ENCODE measurements at places on chromosomes 11 and 22.

- no peak for DNase-seq
Measured at GRCh38 chr11:64763526-64764039, 3.8 kb upstream of the PYGM start.

DNA sequence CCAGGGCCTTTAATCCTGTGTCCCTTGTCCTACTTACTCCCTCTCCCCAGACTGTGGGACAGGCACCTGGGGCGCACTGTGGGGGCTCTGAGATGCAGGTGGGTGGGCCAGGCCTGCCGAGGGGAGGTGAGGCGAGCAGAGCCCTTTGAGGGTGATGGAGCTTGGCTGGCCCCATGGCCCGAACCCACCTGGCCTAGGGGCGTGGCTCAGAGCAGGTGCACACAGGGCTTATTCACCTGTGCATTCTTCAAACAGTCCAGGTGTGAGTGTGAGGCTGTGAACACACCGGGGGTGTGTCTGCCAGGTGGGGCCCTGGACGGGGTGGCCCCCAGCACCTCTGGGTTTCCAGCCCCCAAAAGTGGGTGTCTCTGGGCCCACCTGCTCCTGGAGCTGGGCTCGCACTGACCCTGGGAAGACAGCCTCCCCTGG lies 9.0 kb upstream of the MUC5AC start:
- no peak for DNase-seq

DNA sequence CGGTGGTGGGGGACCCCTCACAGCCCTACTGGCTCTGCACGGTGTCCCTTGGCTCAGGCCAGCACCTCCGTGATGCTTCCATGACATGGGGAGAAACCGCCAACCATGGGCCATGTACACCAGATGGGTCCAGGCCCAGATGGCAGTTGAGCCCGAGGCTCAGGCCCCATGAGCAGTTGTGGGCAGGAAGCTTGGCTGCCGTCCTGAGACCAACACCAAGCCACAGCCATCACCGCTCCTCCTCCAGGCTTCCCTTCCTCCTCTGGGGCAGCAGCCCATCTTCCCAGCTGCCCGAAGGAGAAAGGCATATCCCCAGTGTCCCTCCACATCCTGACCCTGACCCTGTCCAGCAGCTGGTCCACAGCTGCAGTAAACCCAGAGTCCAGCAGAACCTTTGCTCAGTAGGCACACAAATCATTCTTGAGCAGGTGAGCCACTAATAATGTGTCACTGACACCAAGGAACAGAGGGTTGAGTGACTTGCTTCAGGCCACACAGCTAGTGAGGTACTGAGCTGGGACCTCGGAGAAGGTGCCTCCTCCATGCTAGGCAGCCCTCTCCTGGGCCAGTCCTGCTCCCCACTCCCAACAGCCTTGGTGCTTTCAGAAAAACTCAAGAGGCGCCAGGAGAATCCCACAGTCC lies 204.9 kb downstream of the CTTN start:
- no peak for DNase-seq

DNA sequence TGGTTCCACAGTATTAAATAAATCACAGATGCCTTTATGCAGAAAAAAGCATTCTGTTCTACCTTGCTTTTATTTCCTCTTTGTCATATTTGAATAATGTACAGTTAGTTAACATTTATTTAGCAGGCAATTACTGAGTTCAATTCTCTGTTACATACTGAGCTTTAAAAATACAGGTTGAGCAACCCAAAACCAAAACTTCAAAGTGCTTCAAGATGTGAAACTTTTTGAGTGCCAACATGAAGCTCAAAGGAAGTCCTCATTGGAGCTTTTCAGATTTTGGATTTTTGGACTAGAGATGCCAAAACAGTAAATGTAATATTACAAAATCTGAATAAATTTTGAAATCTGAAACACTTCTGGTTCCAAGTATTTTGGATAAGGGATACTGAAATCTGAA lies 54.1 kb downstream of the PDHX start:
- DNase-seq: no peak

GRCh38 chr22:28983788-28984441 lies 77.7 kb downstream of the C22orf31 start:
- DNase-seq: peak; percentile 44

DNA sequence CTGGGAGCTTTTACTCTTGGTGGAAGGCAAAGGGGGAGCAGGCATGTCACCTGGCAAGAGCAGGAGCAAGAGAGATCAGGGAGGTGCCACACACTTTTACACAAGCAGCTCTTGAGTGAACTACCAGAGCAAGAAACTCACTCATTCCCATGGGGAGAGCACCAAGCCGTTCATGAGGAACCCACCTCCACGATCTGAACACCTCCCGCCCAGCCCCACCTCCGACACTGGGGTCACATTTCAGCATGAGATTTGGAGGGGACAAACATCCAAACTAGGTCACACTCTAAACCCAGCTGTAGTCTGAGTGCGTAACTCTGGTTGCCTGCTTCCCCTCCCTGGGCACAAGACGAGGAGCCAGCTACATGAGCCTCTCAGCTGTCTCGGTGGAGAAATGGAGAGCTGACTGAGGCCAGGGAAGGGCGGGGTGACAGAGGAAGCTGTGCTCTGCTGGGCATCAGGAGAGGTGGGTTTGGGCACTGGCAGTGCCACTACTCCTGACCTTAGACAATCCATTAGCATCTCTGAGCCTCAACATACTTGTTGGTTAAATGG lies 134.6 kb downstream of the PKNOX2 start:
- no peak for DNase-seq

- no peak for DNase-seq
Measured at GRCh38 chr22:45314054-45314721, 4.5 kb downstream of the FAM118A start.
